Putamen (tissue), 1 donor: ENCODE measurements at places on chromosomes 7 and 10.

- DNase-seq: peak; percentile 31
Observed at GRCh38 chr7:27576360-27576944, 86.2 kb downstream of the HIBADH start.

DNA sequence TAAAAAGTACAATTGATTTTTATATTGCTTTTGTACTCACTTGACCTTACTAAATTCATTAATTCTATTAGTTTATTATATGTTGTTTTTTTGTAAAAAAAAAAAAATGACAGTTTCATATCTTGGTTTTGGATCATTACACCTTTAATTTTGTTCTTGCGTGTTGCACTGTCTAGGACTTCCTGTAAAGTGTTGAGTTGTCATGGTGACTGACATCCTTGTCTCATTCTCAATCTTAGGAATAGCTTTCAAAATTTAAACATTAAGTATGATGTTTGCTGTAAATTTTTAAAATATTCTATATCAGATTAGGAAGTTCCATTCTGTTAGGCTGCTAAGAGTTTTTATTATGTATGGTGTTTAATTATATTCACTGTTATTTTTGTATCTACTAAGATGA lies 139.1 kb downstream of the ARHGAP12 start:
- DNase-seq: no peak

DNA sequence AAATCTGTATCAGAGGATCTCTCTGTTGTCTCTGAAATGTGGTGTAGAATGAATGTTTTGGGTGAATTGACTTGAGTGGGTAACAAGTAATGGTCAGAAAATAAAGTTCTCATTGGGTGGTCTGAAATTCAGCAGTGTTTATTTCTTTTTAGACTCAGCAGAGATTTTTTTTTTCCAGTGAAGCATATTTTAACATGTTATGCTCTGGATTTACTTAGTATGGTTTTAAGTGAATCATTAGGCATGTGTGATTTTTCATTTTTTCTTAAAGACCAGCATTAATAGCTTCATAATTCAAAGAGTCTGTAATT lies 63.5 kb downstream of the REEP3 start:
- DNase-seq: no peak

DNA sequence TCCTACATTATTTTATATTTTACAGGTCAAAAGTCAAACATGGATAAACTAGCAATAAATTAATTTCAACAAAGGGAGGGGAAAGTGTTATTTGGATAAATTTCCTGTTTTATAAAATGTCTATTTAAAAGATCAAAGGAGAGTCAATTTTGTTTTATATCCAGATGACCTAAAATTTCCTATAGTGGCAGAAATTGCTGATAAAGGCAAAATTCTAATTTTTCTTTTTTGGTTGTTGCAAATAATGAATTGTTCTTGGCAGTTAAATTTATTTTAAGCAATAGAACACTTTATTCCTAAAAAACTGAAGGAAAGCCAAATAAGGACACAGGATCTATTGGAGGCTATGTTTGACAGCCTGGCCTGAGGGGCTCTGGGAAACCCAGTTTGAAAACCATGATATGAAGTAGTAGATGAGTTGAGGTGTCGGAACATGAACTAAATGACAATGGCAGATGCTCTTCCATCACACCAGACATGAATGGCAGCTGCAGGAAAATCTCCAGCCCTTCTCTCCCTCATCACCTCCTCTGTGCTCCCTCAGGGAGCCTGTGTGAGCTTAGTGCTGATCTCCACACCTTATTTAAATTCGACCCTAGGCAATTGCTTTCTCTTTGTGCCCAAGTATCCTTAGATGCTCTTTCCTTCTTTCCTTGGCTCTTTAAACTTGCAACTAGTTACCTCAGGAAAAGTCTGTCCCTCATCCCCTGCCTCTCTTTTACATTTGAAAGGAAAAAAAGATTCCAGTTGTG lies 395.0 kb downstream of the THSD7A start:
- DNase-seq: no peak
